Stimulated activated CD4-positive, alpha-beta T cell treated with anti-CD3 and anti-CD28 coated beads, Interleukin-12 subunit alpha, Interleukin-12 subunit beta, amount 100 ng/mL, for 24 hours (primary cell): ENCODE measurements at places on chromosomes 7 and 10.

- DNase-seq, result no peak
Observed at GRCh38 chr7:157567666-157568065, 230.9 kb downstream of the DNAJB6 start.

GRCh38 chr10:16938952-16939351 lies 121.7 kb upstream of the RSU1 start:
- no peak for DNase-seq

- no peak for DNase-seq
Observed at GRCh38 chr10:34109952-34110702, 705.0 kb downstream of the PARD3 start.

DNA sequence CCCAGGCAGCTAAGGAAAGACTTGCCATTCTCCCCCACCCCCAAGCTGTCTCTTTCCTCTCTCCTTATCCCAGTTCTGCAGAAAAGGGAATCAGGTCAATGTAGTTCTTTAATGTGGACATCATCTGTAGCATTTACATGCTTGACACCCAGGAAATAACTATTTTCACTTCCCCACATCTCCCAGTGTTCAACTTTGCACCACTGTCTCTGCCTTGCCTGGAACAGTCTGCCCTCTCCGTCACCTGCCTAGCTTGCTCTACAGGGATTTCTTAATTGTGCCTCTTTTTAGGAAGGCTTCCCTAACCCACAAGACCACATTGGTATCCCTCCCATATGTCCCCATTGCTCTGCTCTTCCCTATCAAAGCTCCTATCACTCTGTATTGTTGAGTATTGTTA lies 45.9 kb upstream of the TOMM7 start:
- DNase-seq, result no peak

GRCh38 chr10:101745074-101745696 lies 30.7 kb downstream of the FGF8 start:
- DNase-seq, result no peak

- no peak for DNase-seq
Observed at GRCh38 chr10:118017071-118017740, 29.5 kb downstream of the RAB11FIP2 start.

GRCh38 chr10:82922755-82923154 lies 1047.8 kb downstream of the NRG3 start:
- no peak for DNase-seq

DNA sequence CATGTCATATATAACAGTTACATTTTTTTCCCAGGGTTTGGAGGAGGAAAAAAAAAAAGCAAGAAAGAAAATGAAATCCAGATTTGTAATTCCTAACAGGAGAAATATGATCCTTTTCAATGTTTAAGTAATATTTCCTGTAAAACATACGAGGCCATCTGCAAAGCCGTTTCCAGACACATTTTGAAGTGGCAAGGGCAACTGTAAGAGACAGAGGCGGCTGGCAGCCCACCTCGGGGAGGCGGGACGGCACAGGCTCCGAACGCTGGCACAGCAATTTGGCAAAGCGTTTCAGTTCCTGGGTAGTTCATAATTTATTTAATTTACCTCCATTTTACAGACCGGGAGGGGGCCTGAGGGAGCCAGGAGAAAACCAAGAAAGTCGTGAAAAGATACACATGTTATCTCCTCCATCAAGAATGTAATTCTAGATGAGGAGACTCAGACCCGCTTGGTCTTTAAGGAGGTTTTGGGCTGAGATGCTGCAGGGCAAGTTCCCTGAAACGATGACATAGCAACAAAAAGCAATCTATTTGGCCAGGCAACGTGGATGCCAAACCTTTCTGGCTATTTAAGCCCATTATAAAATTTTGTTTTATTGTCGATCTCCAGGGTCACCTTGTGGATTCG lies 448.5 kb upstream of the MKI67 start:
- DNase-seq, result no peak

GRCh38 chr10:76291175-76291574 lies 859.8 kb downstream of the LRMDA start:
- no peak for DNase-seq

GRCh38 chr7:38554586-38554985 lies 76.6 kb downstream of the AMPH start:
- no peak for DNase-seq

DNA sequence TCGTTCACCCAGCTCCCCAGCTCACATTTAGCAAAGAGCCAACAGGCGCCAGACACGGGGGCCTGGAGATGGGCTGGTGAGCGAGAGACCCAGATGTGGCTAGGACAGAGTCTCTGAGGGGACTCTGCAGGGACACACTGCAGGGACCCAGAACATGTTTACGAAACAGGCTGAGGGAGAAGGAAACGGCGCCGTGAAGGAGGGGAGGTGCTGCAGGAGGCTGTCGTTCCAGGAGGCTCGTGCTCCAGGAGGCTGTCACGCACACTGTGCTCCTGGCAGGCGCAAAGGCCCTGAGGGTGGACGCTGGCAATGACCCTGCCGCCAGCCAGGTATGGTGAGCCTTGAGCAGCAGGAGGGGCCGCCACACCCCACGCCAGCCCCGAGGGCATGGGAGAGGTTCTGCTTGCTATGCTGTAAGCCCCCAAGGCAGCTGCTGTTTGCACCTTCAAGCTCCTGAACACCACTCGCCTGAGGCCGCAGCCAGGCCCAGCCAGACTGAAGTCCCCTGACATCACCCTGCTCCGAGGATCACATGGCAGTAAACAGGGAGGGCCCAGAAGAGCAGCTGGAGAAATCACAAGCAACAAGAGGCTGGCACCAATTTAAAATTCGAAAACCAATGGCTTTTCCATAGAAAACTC lies 27.3 kb downstream of the ADAP1 start:
- DNase-seq, result no peak

- no peak for DNase-seq
Observed at GRCh38 chr7:155486783-155487508, 29.0 kb downstream of the EN2 start.

DNA sequence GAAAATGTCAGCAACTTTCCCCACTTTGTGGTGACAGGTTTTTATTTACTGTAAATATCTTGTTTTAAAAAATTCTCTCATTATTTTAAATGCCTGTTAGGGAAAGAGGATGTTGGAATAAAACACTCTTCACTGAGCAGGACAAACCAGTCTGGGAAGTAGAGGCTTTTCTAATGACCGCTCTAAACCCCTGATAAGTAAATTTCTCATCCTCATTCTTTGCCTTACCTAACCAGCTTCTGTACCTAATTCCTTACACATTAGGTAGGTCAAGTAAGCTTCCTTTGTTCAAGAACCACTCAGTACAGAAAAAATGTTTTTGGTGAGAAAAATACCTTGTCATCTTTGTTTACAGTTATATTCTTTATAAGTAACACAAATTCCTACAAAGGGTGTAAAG lies 143.6 kb downstream of the GPR85 start:
- DNase-seq, result no peak

DNA sequence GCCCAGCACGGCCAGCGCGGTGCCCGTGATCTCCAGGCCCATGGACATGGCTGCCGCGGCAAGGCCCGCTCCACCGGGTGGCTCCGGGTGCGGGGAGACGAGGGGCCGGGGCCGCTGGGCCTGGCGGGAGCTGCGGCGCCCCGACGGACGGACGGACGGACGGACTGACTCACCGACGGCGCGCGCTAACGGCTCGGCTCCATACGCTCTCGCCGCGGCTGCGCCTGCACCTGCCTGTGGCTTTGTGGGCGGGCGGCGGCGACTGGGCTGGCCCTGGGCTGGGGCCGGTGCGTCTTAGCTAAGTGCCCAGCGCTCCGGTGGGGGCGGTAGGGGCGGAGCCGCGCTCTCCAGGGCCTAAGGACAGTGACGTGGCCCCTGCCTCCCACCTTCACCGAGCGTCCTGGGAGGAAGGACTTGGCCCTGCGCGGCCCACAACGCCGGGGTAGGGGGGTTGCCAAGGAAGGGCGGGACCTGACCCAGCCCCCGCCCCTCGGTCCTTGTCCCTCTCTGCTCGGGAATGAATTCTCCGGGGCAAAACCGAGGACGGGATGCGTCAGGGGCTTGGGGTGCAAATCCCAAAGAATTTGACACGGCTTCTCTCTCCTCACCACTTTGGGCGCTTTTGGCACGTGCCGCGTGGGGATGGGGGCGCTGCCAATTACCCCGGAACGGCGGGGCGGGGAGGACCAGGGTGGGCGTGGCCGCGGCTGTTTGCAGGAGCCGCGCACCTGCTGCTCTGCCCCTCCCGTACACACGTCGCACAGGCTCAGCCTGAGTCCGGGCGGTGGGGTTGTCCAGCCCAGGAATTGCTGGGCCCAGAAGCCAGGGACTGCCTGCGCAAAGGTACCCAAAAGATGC lies at the start of gene CLDN3:
Gene CLDN3, minus strand, starts transcription at position 269 of the 858 bp plus-strand sequence. Its CDS starts 221 bp downstream, at position 48.
- DNase-seq, result no peak

DNA sequence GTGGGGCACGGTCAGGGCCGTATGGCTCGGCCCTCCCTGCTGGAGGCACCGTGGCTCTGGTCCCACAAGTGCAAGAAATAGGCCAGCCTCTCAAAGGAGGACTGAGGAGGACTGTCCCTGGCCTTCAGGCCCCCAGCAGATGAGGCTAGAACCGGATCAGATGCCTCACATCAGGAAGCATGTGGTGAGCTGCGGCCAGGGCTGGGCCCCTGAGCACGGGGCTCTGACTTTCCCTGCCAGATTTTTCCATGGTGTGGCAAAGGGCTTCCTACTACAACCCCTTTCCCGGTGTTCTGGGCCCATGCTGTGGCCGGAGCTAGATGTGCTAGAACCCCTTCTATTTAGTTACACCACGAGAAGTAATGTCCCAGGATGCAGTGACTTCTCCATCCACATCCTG lies 100.4 kb downstream of the TCERG1L start:
- no peak for DNase-seq

- DNase-seq, result no peak
Observed at GRCh38 chr10:59331661-59332060, 30.7 kb downstream of the FAM13C start.

DNA sequence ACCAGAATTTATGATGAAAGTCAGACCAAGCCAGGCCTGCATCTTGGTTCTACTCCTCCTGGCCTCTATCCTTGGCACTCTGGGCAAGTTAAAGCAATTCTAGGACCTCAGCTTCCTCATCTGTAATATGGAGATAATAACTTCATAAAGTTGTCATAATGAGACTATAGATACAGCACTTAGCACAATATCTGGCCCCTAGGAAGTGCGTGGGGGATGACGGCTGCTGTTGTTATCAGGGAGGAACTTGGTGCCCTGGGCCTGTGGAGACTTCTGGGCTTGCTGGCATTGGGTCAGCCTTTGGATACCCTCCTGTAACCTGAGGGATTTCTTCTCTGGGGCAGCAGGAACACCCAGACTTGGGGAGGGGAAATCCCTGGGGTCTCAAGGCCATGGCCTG lies 27.6 kb downstream of the PFKFB3 start:
- DNase-seq, result no peak

DNA sequence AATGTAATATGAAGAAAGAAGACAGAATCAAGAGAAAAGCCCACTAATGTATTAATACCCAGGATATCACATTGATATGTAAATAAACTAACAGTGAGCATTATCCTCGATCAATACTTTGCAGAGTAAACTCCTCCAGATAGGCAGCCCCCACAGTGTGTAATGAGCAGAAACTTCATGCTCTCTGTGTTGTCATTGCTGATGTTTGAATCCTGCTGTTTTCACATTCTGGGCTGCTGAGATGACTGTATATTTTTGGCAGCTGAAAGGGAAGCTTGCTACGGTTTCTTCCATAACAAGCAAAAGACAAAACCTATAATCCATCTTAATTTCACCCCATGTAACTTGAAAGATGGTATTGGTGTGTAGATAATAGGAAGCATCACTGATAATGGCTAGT lies 15.3 kb upstream of the THSD7A start:
- no peak for DNase-seq

- DNase-seq, result no peak
Observed at GRCh38 chr10:5844345-5845055, 31.3 kb upstream of the GDI2 start.

DNA sequence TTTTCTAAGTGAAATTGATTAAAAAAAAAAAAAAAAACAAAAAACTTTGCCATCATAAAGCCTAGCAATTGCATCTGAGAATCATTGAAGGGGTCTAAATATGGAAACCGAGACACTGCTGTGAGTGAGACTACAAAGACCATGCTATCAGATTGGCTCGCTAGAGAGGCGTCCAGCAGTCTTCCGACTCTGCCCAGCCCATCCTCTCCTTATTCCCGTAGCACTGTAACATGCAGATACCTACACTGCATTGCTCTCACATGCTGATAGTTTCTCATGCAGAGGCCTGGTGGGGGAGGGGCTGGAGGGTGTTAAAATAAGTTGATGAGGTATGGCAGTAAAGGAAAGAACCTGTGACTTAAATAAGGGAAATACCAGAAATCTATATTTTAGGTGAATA lies 130.7 kb downstream of the NRF1 start:
- no peak for DNase-seq

- no peak for DNase-seq
Observed at GRCh38 chr10:122085423-122085911, 96.5 kb downstream of the TACC2 start.

GRCh38 chr7:137519181-137519691 lies 175.7 kb upstream of the PTN start:
- DNase-seq, result no peak

DNA sequence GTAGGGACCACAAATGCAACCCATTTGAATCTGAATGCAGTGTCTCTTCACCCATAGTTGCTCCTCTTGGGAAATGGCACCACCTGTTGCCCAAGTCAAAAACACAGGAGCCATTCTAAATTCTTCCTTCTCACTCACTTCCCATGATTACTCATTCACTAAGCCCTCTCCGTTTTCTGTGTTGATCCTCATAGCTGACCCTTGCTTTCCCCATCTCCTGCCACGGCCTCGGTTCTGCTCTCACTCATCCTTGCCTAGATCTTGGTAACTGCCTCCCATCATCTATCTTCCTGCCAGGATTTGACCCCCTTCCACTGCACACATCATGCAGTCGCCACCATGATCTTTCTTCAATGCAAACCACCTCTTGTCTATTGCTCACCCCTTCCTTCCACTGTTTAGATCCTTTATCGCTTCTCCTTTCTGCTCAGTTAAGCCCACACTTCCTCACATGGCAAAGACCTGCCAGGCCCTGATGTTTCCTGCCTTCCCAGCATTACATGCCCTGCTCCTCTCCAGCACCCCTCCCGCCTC lies 19.0 kb upstream of the CPN1 start:
- DNase-seq, result no peak

GRCh38 chr10:93816123-93816747 lies 58.5 kb downstream of the LGI1 start:
- DNase-seq, result no peak

DNA sequence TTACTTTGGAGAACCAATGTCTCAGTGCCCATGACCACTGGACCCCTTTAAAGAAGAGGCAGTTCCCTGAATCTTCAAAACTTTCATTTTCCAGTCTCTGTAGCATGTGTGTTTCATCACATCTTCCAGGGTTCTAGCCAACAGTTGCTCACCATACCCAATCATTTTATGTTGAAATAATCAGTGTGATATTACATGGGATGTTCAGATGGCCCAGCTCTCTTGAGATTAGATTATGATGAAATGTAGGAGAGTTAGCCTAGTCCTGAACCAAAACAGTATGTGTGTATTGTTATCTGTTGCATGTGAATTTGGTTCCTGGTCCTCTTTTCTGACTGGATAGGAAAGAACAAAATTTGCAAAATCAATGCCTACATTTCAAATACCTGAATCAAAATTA lies 144.5 kb downstream of the ANKRD7 start:
- DNase-seq, result no peak

- no peak for DNase-seq
Observed at GRCh38 chr7:31079824-31080511, 27.9 kb downstream of the ADCYAP1R1 start.
